ENCODE measurements at places on chromosomes 4 and X.

DNA sequence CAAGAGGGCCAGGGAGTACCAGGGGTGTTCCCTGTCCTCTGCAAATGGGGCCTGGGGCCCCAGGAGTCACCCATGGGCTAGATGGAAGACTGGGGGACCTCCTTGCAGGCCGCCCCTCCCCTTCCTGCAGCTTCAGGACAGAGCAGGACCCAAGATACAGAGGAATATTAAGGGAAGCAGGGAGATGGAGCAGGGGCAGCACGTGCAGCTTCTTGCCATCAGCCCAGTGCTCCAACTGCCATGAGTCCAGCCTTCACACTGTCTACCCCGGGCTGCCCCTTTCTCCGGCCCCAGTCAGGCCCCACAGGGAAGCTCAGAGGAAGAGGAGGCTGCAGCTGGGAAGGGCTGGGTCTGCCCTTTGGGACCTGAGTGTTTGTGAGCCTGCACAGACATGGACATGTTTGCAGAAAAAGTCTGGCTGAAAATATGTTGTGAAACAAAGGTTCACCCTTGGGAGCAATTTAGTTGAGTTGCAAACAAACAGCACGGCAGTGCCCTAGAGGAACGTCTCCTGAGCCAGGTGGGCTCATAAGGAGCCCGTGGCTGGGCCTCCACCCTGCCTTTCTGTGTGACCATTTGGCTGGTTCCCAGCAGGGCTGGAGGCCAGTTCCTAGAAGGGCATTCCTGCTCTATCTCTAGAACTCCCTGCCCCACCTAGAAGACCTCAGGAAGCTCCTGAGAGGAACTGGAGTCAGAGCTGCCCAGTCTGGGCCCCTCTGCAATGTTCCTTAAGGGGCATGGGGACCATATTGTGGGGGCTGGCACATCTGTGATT lies 8.9 kb downstream of the FATE1 start:
- DNase-seq, result no peak

GRCh38 chrX:131802836-131803626 lies 220.1 kb upstream of the STK26 start:
- no peak for DNase-seq

DNA sequence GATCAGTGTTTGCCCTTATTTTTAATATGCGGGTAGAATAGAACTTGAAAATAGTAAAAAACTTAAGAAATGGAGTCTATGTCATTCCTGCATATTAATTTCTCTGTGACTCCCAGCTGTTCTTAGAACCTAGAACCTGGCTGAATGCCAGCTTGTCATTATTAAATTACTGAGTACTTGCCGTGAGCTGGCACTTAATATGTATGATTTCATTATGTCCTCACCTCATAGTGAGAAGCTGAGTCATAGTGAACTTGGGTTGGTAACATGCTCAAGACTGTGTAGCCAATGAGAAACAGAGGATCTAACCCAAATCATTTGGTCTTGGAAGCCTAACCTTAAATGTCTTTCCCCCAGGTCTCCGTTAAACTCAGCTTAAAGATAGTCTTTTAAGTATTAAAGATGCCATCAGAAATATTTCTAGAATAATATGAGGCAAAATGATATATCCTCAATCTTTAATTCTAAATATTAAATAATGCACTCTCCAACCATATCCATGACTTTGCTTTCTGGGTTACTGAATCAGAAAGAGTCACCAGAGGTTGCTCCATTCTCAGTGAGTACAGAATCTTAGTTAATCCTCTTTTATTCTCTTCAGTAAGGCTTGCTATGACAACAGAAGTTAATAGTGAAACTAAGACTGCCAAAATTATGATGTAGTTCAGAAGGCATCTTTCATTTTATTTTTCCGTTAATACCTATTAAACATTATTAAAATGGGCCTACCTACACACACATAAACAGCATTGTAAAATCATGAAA lies 58.6 kb upstream of the TLL1 start:
- no peak for DNase-seq

DNA sequence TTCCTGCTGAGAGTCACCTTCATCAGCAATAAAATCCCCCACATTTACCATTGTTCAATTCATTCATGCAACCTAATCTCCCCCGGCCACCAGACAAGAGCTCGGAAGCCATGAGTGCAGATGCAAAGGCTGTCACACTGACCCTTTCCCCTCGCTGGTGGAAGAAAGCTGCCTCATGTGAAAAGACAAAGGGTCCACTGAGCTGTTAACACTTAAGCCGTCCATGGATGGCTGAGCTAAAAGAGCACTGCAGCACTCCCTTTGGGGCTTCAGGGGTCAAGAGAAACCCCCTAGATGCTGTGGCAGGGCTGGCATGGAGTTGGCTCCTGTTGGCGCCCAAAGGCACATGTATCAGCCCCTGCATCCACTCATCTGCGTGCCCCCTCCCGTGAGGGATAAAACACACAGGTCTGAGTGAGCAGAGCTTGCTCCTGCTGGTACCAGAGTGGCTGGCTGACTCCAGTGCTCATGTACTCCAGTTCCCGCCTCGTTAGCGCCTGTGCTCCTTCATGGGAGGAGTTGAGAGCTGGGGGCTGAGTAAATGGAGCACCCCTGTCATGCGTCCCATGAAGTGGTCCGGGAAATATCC lies 216.5 kb downstream of the PDHA2 start:
- DNase-seq, result no peak

- no peak for DNase-seq
Observed at GRCh38 chr4:13917015-13917414, 289.5 kb upstream of the BOD1L1 start.

DNA sequence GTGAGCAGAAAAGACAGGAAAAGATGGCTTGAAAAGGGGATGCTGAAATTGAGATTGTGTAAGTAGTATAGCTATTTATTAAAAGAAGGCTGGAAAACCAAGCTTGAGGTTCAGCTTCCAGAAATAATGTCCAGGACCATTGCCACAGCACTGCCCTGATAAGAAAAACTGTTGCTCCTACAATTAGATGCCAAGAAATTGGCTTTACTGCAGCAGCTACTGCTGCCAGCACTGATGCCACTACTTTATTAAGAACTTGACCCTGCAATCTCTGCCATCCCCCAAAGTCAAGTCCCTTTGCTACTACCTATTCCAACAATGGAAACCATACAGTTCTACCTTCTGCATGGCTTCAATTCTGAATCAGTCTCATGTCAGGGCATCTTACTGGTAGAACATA lies 130.0 kb upstream of the VAMP7 start:
- no peak for DNase-seq

GRCh38 chr4:70365479-70365878 lies 4.9 kb downstream of the SMR3A start:
- DNase-seq, result no peak

DNA sequence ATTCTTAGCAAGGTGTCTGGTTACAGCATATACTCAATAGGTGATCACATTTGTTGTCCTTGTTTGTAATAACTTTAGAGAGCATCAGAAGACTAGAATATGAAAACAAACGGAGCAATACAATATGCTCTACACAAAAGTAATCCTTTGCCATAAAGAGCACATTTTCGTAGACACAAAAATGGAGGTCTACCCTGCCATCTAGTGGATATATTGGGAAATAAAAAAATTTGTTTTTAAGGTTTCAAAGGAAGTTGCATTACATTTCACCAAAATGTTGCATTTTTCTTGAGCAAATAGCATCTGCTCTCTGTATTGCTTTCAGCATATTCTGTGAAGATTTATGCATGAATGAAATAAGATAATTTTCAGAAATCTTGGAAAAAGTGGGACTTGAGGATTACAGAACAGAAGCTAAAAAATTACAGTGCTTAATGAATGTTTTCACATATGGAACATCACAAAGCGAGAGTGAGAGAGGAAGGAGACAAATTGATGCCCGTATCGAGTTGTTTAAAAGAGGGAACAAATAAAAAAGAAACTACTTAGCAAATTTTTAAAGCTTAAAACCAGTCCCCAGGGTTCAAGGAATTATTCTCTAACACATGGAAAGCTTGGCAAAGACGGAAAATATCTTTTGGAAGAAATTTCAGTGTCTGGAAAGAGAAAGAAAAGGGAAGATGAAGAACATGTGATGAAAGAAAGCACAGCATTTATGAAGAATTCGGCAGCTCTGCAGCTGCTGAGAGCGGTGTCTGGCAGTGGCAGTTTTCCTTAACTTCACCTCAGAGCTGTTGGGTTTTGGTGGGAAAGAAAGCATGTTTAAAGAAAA lies 390.1 kb downstream of the ANKRD50 start:
- DNase-seq, result no peak

DNA sequence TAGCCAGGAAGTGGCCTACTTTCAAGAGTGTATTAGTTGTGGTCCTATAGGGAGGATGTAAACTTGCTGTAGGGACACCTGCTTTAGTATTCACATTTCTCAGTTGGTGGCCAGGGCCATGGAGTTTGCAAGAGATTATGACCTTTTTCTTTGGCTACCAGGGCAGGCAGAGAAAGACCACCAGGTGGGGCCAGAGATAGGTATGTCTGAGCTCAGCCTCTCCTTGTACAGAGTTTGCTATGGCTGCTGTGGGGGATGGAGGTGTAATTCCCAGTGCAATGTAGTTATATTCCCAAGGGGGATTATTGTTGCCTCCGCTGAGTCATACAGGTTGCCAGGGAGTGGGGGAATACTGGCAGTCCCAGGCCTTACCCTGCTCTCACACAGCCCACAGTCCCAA lies 26.3 kb upstream of the DACH2 start:
- no peak for DNase-seq

- DNase-seq, result peak; percentile 86
Observed at GRCh38 chr4:57410331-57411052, 300.3 kb upstream of the IGFBP7 start.

DNA sequence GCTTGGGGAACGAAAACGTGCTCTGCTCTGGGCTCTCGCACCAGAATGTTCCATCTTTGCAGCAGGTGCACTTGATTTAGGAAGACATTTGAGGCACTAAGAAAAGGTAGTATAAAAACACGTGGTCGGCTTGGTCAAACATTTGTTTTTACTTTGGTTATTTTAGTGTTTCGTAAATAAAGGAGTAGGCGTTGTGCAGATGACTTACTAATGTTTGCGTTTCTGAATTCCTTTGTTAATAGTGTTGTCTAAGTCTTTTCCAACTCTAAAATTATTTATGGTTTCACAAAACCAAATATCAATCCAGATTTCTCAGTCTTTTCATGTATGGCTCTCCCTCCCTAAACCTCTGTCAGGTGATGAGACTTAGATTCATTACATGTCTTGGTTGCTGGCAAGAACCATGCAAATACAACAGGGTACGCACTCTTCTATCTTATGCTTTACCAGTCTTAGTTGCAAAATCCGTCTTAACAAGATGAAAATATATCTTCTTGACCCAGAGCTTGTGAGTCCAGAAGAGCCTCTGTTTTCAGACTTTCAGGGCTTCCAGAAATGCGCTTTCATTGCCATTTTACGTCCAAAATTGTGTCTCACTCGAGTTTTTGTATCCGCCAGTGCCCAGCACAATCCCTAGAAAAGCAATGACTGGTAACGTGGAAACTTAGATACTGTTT lies 686 bp downstream of the MTHFD2L start:
- DNase-seq, result no peak

Measured in head of caudate nucleus (tissue), 42 donors.